ENCODE measurements at places on chromosomes 2 and 18. TPM values are rescaled to one million over a fixed set of nuclear protein-coding genes. Genes with fewer than 3 reads are reported as not detected.

Gene UGT1A4
- total RNA-seq: 2.9 TPM

Gene PIAS2
- total RNA-seq: 56.7 TPM

Gene TCF23
- 0.05 TPM for total RNA-seq

Gene ARHGEF33
- total RNA-seq: 0.10 TPM

DNA sequence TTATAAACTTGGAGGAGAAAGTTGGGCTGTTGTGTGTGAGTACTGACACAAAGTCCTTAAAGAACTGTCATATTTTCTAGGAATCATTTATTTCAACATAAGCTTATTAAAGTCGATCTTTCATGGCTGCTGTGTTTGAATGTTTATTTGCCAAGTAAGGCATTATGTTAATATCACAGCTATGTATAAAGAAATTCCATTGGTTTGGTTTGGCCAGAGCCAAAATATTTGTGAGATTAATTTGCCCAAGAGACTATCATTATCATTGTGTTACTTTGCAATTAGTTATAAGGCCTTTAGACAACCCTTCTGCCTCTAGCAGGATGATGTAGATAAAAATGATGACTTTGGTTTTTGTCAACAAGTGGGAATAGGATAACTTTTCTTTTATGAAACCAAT lies 240.6 kb upstream of the NT5C1B start:
- no peak for DNase-seq

DNA sequence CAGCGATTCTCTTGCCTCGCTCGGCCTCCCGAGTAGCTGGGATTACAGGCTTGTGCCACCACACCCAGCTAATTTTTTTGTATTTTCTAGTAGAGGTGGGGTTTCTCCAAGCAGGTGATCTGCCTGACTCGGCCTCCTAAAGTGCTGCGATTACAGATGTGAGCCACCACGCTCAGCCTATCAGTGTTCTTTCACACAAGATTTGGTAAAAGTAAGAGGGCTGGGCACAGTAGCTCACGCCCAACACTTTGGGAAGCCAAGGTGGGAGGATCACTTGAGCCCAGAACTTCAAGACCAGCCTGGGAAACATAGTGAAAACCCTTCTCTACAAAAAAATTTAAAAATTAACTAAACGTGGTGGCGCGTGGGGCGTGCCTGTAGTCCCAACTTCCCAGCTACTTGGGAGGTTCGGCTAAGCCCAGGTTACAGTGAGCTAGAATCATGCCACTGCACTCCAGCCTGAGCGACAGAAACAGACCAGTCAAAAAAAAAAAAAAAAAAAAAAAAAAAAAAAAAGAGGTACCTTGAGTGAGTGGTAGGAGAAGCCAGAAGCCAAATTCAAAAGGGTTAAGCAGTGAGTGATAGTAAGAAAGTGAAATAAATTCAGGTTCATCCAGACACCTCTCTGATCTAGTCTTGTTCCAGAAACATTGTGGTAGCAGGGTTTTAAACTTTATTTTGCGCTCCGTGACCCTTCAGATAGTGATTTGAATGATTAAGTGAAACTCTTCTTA lies 981 bp downstream of the MRPL53 start:
- DNase-seq: no peak

GRCh38 chr2:84958135-84959059 lies 12.6 kb upstream of the KCMF1 start:
- DNase-seq: no peak

DNA sequence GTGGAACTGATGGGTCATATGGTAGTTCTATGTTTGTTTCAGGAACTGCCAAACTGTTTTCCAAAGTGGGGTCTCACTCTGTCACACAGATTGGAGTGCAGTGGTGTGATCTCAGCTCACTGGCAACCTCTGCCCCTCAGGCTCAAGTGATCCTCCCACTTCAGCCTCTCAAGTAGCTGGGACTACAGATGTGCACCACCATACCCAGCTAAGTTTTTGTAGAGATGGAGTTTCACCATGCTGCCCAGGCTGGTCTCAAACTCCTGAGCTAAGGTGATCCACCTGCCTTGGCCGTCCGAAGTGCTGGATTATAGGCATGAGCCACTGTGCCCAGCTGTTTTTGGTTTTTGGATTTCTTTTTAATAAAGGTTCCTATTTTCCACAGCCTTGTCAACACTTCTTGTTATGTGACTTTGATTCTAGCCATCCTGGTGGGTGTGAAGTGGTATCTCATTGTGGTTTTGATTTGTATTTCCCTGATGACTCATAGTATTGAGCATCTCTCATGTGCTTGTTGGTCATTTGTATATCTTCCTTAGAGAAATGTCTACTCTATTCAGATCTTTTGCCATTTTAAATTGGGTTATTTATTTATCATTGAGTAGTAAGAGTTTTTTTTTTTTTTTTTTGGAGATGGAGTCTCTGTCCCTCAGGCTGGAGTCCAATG lies 22.8 kb downstream of the NPC1 start:
- DNase-seq: no peak
